ENCODE measurements at places on chromosomes 1 and 21.

DNA sequence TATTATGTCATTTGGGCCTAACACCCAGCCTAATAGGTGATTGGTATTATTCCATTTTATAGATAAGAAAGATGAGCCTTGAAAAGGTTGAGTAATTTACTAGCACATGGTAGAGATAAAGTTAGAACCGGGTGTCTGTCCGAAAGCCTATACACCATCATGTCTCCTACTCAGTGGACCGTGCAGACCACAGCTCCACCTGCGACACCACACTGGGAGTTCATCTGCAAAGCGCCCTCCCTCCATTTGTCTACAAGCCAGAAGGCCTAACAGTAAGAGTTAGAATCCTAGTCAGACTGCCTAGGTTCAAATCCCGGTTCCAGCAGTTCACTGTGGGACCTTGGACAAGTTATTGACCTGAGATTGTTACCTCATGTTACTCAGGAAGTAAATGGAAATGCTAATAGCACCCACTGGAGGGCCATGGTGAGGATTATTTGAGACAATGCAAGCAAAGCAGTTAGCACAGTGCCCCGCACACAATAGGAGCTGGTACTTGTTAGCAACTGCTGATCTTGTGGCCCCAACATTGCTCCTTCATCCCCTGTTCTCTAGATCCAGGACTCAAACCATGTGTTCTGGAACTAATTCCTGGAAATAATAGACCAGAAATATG lies 20.5 kb downstream of the ARMH1 start:
- DNase-seq, result no peak

GRCh38 chr21:35007348-35007747 lies 41.8 kb downstream of the RUNX1 start:
- no peak for DNase-seq

- no peak for DNase-seq
Observed at GRCh38 chr1:169367096-169367685, 406 bp downstream of the NME7 start.

DNA sequence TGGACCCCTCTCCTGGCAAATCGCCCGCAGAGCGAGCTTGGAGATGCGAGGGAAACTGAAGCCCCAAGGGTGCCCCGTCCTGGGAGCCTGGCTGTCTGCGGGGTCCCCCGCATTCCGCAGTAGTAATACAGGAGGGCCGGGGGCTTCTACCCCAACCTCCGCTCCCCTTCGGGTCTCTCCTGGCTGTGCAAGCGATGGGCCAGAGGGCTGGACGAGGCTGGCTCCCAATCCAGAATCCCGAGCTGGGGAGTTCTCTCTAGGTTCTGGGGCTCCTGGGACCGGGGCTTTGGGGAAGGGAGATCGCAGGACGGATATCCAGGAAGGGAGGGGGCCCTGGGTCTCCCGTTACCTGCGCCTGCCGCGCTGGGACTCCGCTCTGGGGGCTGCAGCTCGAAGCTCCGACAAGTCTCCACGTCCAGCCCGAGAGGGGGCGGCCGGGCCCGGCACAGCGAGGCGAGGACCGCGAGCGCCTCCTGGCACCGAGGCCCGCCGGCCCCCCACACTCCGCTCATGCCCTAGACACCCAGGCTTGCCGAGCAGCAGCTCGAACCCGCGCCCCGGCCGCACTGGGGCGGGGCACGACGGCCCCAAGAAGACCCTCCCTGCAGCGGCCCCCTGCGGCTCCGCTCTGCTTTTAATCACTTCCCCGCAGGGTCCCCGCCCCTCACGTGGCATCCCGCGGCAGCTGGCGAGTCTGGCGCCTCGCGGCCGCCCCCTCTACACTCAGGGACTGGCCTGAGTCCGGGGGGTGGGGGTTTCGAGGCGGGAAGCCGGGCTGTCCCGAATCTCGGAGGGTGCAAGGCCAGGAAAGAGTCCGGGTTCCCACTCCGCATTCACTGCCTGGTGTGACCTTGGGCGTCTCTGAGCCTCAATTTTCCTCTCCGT lies at the start of gene SYT6:
TSS of gene SYT6 (minus strand) at position 609 of the 885 bp plus-strand sequence. CDS start at position 512, 97 bp downstream.
- DNase-seq, result no peak

GRCh38 chr21:45975020-45975666 lies 6.4 kb upstream of the COL6A1 start:
- DNase-seq, result no peak

- DNase-seq, result no peak
Observed at GRCh38 chr1:237170149-237170548, 128.2 kb downstream of the RYR2 start.

- no peak for DNase-seq
Observed at GRCh38 chr1:86069757-86070145, 86.8 kb downstream of the COL24A1 start.

GRCh38 chr1:161046605-161047228 lies 940 bp upstream of the USF1 start:
- DNase-seq, result peak; percentile 11

DNA sequence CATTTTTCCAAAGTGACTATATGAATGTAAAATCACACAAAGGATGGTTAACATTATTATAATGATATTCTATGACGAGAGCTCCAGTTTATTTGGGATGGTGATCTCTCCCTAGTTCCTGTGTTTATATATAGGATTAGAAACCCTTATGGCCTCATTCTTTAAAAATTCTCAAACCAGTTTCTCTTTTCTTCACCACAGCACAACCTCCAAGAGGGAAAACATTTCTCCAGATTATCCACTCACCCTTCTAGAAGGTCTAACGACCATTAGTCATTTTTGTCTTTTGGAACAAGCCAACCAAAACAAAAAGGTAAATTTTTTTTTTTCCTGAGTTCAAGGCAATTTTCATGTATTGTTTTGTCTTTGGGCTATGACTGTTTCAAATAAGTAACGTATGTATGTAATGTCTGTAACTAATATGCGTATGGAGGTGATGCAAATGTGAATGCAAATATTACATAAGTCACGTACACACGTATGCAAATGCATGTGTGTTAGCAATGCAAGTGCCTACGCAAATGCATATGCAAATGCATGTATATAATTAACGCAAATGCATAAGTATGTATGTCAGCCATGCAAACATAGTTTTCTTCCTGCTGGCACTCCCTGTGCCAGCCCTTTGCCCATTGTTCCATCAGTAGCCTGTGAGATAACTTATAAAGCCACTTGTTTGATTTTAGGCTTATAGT lies 72.5 kb upstream of the MORC3 start:
- DNase-seq, result no peak

DNA sequence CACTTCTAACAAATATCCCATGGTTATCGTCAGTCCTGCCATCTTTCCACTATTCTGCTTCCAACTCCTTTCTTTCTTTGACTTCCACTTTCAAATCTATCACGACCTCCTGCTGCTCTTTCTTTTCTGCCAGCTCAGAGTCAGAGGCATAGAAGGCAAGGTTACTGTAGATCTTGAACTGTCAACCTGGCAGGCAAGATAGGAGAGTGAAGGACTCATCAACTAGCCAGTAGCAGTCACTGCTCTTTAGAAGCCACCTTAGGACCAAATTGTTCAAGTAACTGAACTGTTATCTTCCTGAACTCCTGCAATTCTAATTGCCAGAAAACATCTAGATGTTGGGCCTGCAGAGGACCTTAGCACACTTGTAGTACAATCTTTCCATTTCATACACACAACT lies 13.1 kb upstream of the FCER1A start:
- DNase-seq, result no peak

GRCh38 chr1:26317612-26318337 lies at the start of gene CD52:
CD52 (plus strand) TSS chr1:26317958; CDS start chr1:26318018, 60 bp downstream.
- DNase-seq, result peak; percentile 15

GRCh38 chr1:7585216-7585907 lies 185.7 kb upstream of the VAMP3 start:
- no peak for DNase-seq

DNA sequence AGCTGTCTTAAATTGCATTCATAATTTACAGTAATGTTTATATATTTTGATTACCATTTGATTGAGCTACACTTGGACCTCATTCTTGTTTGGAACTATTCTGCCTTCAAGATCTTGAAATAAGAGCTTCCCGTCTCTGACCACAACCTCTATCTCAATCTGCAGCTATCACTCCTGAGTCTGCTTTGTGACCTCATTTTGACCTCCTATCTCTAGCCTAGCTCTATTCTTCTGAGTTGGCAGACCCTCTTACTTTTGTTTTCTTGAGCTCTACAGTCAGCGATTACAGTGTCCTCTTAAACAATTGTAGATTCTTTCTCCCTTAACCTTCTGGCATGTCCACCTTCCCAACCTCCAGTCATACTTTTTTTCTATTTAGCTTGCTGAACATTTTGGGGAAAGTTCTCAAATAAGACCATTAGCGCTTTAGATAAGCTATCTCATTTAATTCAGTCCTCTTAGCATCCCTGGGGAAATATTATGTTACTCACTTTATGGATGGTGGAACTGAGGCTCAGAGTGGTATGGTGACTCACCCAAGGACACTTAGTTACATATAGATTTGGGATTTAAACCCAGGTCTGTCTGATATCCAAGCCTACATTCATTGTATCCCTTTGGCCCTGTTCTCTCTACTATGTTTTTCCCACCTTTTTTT lies 19.1 kb downstream of the RPAP2 start:
- peak; percentile 41 for DNase-seq

GRCh38 chr1:201170533-201171062 lies 16.3 kb upstream of the TMEM9 start:
- DNase-seq, result peak; percentile 69

GRCh38 chr1:239317948-239318347 lies 68.4 kb upstream of the CHRM3 start:
- no peak for DNase-seq

DNA sequence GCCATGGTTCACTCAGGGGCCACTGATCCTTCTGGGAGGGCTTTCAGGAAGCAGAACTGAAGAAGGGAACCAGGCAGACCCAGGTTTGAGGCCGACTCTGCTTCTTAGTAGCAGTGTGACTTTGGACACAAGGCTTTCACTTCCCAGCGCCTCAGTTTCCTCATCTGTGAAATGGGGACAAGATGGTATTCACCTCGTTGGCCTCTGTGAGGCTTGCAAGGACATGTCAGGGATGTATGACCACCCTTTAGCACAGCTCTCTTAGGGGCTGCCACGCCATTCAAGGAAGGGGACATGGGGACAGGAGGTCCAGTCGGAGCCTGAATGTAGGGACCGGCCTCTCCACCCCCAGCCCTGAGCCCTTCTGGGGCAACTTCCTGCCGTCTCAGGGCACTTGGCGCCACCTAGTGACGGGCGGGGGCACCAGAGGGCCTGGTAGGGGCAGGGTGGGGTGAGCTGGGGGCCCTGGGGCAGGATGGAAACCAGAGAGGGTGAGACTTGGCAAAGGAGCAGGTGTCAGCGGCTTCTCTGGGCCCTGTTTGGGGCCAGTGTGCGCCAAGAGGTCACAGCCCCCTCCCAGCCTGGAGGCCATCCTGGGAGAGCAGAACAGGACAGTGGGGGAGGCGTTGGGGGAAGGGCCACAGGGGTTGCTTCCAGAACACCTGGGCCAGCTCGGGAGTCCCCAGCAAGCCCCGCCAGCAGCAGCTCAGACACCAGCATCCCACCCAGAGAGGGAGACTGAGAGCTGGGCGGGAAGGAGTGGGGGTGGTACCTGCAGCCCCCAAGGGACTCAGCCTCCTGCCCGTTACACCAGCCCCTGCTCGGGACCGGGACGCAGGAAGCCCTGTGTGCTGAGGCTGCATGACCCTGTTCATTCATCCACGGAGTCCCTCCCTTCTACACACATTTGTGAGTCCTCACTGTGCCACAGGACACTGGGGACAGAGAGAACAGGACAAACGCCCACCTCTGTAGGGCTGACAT lies 102.5 kb upstream of the TARDBP start:
- peak; percentile 32 for DNase-seq

DNA sequence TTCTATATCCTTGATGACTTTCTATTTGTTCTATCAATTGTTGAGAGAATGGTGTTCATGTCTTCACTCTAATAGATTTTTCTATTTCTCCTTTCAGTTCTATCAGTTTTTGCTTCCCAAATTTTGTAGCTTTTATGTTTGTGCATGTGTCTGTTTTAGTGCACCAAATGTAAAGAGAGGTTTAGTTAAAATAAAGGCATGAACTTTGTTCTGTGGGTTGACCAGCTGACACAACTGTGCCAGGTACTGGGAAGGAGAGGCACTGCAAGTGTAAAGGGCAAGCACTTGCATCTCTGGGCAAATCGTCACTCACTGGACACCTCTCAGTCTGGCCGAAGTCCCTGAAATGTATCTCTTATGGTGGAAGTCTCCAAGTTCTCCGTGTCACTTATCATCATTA lies 38.6 kb upstream of the ABCD3 start:
- DNase-seq, result no peak

DNA sequence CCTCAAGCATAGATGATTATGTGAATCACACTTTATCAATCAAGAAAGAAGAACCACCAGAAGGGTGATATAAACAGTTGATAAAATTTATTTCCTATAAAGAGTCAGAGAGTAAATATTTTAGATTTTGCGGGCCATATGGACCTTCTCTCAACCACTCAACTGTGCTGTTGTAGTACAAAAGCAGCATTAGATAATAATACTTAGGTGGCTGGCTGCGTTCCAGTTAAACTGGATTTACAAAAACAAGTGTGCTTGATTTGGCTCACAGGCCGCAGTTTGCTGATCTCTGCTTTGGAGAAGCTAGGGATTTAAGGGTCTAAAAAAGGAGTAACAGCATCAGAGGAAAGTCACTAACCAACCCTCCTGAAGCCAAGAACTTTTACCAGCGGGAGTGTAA lies 1406.0 kb downstream of the KCNT2 start:
- DNase-seq, result no peak

DNA sequence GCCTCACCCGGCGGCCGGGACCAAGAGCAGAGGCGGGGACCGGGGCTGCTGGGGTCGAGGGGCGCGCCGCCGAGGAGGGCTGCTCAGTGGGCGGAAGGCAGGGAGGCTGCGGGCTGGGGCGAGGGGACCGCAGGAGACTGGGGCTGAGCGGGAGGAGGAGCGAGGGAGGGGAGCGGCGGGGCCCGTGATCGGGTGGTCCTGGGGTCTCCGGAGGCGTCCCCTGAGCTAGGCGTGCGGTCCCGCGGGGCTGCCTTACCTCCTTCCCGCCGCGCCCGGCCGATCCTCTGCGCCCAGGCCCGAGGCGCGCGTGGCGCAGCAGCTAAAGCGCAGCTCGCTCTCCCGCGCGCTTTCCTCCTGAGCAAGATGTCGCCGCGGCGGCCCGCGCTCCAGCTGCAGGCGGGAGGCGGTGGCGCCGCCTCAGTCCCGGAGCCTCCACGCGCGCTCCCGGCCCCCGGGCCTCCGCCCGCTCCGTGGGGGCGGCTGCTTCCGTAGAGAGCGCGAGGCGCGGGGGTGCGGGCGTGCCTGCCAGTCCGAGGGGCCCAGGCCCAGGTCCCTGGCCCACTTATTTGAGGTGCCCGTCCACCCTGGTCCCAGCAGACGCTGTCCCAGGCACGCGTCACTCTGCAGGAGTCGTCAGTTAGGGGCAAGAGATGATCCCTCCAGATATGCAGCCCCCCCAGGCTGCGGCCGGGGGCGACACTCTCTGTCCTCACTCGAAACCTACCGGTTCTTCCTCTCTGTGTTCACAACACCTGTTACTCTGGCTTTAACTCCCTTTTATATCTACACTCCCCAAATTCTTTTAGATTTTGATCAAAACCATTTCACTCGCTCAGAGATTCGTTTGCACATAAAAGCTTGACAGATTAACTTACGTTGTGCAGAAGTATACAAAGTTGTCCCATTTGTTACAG lies at the start of gene CCSAP:
TSS of gene CCSAP (minus strand) at position 392 of the 914 bp plus-strand sequence. CDS start 582 bp downstream, outside the sequence.
- peak; percentile 68 for DNase-seq

Measured in Kasumi-1 (cell line).